ENCODE measurements at places on chromosomes 6 and 20. TPM values are rescaled to one million over a fixed set of nuclear protein-coding genes. Genes with fewer than 3 reads are reported as not detected.

The SLC26A8 gene
- not detected for total RNA-seq

The COL9A1 gene
- 9.4 TPM for total RNA-seq

The TUBB2B gene
- 4.5 TPM for total RNA-seq

The TBX18 gene
- total RNA-seq: 0.05 TPM

The MUC21 gene
- total RNA-seq: 0.28 TPM

The OR2H1 gene
- total RNA-seq: 1.1 TPM

The MUCL3 gene
- not detected for total RNA-seq

The TRAPPC3L gene
- not detected for total RNA-seq

The FKBP1C gene
- not detected for total RNA-seq

The CGA gene
- 2.2 TPM for total RNA-seq

The PRL gene
- not detected for total RNA-seq

The SLC44A4 gene
- total RNA-seq: 125 TPM

The OXT gene
- total RNA-seq: 9.8 TPM

The CST2 gene
- total RNA-seq: not detected

The C4A gene
- 196 TPM for total RNA-seq

The BPIFA1 gene
- total RNA-seq: not detected

The MPIG6B gene
- not detected for total RNA-seq

The CABLES2 gene
- 4.1 TPM for total RNA-seq

The GSTA3 gene
- total RNA-seq: 20.2 TPM

The CRISP3 gene
- total RNA-seq: 0.55 TPM

The EFCAB8 gene
- 1.8 TPM for total RNA-seq

The BACH2 gene
- total RNA-seq: 5.7 TPM

- no peak for DNase-seq
Measured at GRCh38 chr6:28011722-28012121, 54.7 kb downstream of the OR2B6 start.

DNA sequence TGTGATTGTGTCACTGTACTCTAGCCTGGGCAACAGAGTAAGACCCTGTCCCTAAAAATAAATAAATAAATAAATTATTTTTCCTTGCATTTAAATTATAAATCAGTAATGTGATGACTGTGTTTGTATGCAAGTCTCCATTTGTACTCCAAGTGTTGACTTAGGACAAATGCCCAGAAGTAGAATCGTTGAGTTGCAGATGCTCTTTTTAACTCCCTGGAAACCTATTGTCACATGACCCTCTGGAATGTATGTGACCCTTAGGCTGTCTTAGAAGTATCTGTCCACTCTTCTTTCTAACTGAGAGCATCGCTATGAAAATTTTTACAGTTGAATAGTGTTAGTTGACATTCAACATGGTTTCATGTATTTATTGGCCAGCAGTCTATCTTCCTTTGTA lies 18.8 kb downstream of the OR2A4 start:
- DNase-seq: no peak

GRCh38 chr6:144305985-144306384 lies 20.9 kb downstream of the UTRN start:
- no peak for DNase-seq

GRCh38 chr6:159854959-159855358 lies 35.8 kb upstream of the MAS1 start:
- DNase-seq: no peak

- no peak for DNase-seq
Measured at GRCh38 chr6:166907871-166908806, 48.2 kb downstream of the RNASET2 start.

GRCh38 chr6:148671085-148671484 lies 75.7 kb upstream of the UST start:
- no peak for DNase-seq

- DNase-seq: no peak
Measured at GRCh38 chr6:22320750-22321149, 23.9 kb upstream of the PRL start.

DNA sequence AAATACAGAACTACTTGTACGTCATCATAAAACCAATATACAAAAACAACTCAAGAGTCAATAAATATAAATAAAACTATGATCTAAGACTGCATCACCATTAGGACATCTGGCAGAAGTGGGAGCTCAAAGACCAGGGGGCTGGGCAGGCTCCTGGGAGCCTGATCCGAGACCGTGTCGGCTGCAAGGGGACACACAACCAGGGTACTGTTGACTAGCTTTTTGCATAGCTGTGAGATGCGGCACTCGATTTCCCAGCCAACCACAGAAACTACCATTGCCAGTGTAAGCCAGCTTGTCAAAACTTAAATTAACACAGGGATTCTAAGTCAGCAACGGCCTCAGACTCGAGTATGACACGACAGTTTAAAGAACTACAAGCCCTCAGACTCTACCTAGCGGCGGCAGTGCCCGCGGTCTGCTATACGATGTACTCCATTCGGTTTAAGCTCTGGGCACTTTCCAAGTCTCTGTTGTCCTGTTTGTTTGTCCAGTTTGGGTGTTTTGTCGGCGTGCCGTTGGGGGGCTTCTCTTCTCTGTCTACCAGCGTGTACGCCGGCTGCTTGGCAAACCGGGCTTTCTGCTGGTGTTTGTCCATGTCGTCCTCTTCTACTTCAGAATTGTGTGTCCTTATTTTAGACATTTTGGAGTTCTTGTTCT lies 34.6 kb downstream of the JAG1 start:
- no peak for DNase-seq

DNA sequence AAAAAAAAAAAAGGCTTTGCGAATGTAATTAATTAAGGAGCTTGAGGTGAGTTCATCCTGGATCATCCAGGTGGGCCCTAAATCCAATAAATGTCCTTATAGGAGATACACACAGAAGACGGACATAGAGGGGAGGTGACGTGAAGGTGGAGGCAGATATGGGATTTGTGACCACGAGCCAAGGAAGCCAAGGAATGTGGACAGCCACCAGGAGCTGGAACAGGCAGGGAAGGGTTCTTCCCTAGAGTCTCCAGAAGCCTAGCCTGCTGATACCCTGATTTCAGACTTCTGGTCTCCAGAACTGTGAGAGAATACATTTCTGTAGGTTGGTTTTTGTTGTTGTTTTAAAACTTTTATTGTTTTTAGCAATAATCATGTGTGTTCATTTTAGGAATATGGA lies 6.7 kb upstream of the ATRN start:
- DNase-seq: no peak

DNA sequence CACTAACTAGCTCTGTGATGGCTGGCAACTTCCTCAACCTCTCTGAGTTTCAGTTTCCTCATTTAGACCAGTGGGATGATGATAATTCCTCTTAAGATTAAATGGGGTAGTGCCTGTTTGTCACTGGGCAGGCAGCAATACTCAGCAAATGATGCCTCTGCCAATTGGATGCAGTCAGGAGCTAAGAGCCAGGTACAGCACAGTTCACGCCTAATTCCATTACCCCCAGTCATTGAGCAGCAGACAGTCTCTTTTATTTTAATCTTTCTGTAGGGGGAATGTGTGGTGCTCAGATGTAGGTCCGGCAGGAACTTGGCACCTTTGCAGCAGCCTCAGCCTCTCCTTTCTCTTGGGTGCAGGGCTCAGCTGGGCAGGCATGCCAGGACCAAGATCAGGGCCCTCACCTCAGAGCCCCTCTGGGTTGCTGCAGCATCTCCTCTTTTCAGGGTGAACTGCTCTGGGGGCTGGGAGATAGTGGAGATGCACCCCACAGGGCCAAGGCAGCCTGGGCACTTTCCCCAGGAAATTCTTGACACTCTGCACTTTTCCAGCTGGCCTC lies 243.8 kb downstream of the LRFN2 start:
- no peak for DNase-seq

- no peak for DNase-seq
Measured at GRCh38 chr6:16690608-16691142, 70.6 kb downstream of the ATXN1 start.

DNA sequence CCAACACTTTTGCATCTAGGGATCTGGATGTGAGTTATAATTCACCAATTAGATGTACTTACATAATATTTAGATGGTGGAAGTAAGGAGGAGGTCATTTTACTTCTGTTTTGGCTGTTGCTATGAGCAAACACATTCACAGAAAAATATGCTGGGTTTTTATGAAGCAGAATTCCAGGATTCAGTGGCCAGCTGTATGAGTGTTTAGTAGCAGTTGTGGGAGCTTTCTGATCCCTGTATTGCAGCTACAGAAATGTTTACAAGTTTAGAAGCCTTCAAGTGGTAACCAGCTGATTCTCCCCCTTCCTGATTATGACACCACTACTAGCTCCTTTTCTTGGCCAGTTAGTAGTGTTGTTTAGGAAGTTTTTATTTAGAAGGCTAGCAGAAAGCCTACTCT lies 177.0 kb downstream of the TENT5A start:
- DNase-seq: no peak

DNA sequence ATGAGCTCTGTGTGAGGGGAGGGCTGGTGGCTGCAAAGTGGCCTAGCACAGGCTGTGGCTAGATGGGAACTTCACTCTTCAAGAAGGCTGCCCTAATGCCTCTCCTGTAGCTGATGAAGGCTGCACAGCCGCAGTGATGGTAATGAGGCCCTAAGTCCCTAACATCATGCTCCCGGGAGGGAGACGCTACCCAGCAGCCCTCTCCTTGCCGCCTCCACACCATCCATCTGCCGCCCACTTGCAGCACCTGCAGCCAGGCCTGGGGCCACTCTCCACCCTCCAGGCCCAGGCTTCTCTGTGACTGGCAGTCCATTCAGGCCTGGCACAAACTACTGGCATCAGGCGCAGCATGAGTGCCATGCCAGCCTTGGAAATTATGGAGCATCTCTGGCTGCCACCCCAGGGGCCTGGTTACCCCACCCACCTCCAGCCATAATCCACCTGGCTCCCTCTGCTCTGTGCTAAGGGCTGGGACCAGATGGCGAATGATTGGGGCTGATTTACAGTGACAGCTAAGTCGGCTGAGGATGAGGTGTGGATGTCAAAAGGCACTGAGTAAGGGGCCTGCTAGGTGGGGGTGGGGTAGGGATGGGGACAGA lies 284.2 kb downstream of the LRFN2 start:
- no peak for DNase-seq

- DNase-seq: no peak
Measured at GRCh38 chr20:61539706-61540360, 287.8 kb downstream of the CDH4 start.

GRCh38 chr20:44841955-44842354 lies 31.6 kb upstream of the RIMS4 start:
- DNase-seq: no peak

- DNase-seq: no peak
Measured at GRCh38 chr6:4971851-4972250, 32.0 kb downstream of the RPP40 start.

- DNase-seq: no peak
Measured at GRCh38 chr20:38514185-38514584, 41.5 kb downstream of the RALGAPB start.

- DNase-seq: no peak
Measured at GRCh38 chr6:45727819-45728449, 287.7 kb downstream of the CLIC5 start.

GRCh38 chr20:16415071-16416053 lies 157.9 kb downstream of the KIF16B start:
- DNase-seq: no peak

- no peak for DNase-seq
Measured at GRCh38 chr6:72560721-72561593, 60.9 kb upstream of the KCNQ5 start.

- DNase-seq: no peak
Measured at GRCh38 chr6:43296780-43297497, 1.1 kb upstream of the SLC22A7 start.

DNA sequence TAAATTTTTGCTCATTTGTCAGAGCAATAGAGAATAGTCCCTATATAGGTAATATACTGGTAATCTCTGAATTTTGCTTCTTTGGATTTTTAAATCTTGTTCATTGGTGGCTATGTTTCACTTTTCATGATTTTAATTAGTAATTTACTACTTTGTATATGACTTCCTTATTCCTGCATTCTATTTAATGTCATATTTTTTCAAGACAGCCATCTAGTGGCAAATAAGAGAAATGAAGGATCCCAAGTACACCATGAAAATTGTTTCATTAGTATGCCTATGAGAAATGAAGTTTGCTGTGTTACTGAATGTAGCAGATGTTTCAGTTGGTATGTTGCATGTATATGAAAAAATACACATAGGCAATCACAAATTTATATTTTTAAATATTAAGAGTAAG lies 82.4 kb downstream of the ZNF292 start:
- DNase-seq: no peak

- DNase-seq: no peak
Measured at GRCh38 chr6:29666826-29667130, 9.9 kb downstream of the MOG start.

GRCh38 chr20:33211817-33212424 lies 5.2 kb upstream of the BPIFA3 start:
- peak; percentile 55 for DNase-seq

GRCh38 chr6:43706788-43707187 lies 19.2 kb upstream of the MRPS18A start:
- DNase-seq: no peak

DNA sequence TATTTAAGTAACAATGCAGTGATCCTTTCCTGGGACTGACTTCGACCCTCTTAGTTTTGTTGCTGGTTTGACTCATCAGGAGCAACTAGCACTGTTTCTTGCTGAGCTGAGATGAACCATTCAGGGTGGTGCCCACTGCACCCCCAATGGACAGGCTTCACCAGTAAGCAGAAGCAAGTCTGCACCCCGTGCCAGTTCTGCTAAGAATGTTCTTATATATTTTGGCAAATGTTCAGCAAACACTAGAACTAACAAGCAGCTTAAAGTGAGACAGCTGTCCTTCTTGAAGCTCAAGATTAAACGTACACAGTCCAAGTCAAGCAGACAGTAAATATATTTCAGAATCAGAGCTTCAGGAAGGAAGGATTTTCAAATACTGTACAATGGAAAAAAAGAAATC lies 561.3 kb upstream of the CDH4 start:
- DNase-seq: no peak

DNA sequence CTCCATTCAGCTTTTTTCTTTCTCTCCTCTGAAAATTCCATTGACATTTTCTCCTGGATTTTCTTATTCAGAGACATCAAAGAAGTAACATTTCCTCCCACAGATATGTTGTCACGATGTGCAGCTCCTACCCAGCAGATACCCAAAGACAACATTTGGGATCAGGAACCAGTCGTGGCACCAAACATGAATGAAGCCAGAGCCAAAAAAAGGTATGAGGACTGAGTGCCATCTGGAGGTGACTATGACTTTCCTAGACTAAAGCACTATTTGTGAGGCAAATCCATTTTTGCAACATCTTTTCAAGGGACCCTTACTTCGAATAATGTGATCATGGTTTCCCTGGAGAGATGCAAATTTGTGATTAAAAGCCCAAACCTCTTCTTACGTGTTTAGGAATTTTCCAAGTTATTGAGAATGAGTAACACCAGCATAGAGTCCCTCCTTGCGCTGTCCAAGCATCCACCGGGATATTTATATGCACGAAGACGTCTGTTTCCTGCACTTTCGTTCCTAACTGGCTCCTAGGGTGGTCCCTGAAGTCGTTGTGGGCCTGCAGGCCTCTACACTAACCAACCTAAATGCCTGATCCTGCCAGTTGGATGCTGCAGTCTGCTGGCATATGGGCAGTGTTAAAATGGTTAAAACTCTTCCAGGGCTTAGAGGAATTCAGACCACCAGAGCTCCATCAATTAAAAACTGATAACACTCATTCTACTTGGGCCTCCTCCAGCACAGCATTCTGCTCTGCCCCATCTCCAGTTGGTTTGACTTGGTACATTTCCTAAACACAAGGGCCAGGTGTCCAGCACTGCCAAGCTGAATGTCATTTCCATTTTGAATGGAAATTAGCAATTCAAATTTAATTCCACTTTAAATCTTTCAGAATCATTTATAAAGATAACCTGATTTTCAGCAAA lies 256.6 kb downstream of the C6orf118 start:
- no peak for DNase-seq

- no peak for DNase-seq
Measured at GRCh38 chr6:37130704-37131103, 39.2 kb upstream of the PIM1 start.

GRCh38 chr6:31898383-31899011 lies 999 bp upstream of the EHMT2 start:
- DNase-seq: no peak
